ENCODE measurements at places on chromosomes 7 and 10. TPM values are rescaled to one million over a fixed set of nuclear protein-coding genes. Genes with fewer than 3 reads are reported as not detected.

Gene ZNF800
- total RNA-seq: 18.5 TPM

Gene PDE6C
- not detected for total RNA-seq

Gene GRM3
- total RNA-seq: not detected

Gene EEPD1
- 31.8 TPM for total RNA-seq

Gene CALD1
- 22.1 TPM for total RNA-seq

Gene ASZ1
- not detected for total RNA-seq

GRCh38 chr7:80197627-80198026 is 63.0 kb downstream of the GNAI1 start:
- no peaks in the 10 kb centered on the region for H3K27me3 ChIP-seq
- no peaks in the 10 kb centered on the region for H3K4me1 ChIP-seq
- H3K27ac ChIP-seq: no peak overlapping the region
- no peaks in the 10 kb centered on the region for H3K36me3 ChIP-seq
- no peak overlapping the region for H3K4me3 ChIP-seq

DNA sequence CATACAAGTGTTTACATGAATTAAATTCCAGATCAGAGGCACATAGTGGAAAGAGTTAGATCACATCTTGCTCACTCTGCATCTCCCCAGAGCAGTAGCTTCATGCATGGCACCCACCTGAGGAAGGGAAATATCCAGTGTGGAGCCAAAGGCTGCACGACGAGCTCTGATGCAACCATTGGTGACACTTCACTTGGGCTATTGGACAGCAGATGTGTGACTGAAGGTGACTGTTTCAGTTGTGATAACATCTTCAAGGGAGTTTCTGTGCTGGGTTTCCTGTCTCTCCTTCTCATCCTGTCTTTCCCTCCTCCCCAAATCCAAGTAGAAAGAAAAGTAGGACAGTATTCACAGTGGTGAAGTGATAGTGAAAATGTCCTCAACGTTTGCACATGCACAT is 115.0 kb downstream of the TAF3 start:
- no peaks in the 10 kb centered on the region for H3K36me3 ChIP-seq
- DNase-seq: no peak
- H3K27me3 ChIP-seq: no peaks in the 10 kb centered on the region
- H3K4me1 ChIP-seq: peaks cover 13% of the 10 kb centered on the region

GRCh38 chr10:85848756-85849155 is 517.8 kb downstream of the GRID1 start:
- DNase-seq: no peak
- no peaks in the 10 kb centered on the region for H3K36me3 ChIP-seq
- no peak overlapping the region for H3K4me3 ChIP-seq
- H3K4me1 ChIP-seq: no peaks in the 10 kb centered on the region

Data from PC-3 (cell line).